ENCODE measurements at places on chromosomes 4 and X. TPM values are rescaled to one million over a fixed set of nuclear protein-coding genes. Genes with fewer than 3 reads are reported as not detected.

DNA sequence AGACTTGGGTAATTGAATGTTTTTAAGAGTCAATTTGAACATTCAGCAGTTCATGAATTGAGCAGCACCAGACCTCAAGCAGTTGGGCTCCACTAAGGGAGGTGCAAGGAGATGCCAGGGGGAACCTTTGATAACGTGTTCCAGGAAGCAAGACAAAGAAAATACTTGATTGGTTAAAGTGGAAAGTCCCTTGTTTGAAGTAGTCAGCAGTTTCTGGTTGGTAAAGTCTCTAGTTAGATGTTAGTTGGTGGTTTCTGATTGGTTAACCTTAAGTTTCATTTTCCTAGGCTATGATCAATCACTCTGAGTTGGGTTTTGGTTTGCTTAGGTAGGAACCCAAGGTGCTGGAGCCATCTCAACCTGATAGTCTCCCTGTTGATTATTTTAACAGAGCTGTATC lies 4.0 kb downstream of the HERC6 start:
- no peak for DNase-seq

GRCh38 chr4:35695421-35695820 lies 548.9 kb downstream of the ARAP2 start:
- DNase-seq: no peak

GRCh38 chrX:72620550-72621145 lies 48.0 kb upstream of the HDAC8 start:
- DNase-seq: peak; percentile 85

DNA sequence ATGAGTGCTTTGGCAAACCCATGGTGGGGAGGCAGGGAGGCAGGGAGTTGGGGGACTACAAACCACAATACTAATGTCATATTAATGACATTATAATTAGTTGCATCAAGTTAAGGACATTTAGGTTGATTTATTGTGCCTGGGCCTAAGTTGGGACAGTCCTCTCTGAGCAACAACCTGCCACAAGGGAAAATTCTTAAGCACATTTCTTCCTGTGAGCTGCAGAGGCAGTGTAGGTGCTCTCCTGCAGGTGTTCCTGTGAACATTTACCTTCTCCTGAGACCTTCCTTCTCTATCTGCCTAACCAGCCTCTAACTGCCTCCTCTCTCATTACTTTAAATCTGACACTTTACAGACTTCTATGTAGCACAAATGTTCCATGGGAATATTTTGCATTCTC lies 1830.0 kb upstream of the AGA start:
- DNase-seq: no peak

GRCh38 chr4:102500352-102500695 lies 835 bp upstream of the NFKB1 start:
- DNase-seq: no peak

DNA sequence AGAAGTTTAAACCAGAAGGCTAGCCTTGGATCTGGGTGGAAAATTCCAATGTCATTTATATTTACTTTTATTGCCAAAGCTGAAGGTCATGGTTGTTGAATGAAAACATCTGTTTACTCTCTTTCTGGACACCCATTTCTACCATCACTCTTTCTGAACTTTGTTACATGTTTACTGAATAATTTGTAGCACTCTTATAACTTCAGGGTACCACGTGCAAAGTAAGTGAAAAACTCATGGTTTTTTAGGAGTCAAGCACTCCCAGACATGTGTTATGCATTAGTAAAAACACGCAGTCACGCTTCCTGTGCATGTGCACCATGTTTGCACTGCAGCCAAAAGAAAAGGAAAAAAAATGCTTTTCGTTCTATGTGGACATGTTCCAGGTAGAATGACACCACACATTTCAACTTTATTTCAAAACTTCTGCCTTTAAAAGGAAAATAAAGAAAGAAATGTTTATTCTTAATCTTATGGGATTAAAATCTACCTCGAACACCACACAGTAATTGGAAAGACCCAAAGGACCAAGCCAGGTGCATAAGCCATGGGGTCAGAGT lies 31.4 kb upstream of the ADH1C start:
- DNase-seq: peak; percentile 26

DNA sequence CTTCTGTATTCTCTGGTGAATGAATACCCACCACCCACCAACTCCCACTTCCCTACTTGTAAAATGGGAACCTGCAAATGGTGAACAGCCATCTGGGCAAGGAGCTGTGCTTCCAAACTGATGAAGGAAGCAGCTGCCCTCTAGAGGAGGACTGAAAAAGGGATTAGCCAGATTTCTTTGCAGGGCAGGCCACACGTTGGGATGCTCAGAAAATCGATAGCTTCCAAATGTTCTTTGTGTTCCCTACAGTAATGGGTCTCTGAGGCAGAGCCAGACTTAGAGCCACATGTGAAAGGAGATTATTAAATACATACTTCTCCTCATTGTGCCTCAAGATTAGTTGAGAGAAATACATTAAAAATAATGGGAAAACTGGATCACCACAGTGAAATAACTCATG lies 39.3 kb upstream of the LPAR4 start:
- no peak for DNase-seq

DNA sequence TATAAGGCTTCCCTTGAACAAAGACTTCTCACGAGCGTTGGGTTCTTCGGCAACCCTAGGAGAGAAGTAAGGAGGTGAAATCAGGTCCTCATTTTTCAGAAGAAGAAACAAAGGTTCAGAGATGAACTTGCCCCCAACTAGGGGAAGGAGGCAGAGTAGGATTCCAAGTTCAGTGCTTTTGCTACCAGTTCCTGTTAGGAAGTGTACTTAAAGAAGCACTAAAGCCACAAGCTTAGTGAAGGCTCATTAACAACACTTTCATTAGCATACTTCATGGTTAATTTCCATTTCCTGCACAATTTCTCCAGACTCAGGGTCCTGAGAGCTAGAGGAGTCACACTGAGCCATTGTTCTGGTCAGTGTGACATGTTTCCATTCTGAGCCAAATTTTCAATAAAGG lies 52.1 kb downstream of the VSIG4 start:
- no peak for DNase-seq

DNA sequence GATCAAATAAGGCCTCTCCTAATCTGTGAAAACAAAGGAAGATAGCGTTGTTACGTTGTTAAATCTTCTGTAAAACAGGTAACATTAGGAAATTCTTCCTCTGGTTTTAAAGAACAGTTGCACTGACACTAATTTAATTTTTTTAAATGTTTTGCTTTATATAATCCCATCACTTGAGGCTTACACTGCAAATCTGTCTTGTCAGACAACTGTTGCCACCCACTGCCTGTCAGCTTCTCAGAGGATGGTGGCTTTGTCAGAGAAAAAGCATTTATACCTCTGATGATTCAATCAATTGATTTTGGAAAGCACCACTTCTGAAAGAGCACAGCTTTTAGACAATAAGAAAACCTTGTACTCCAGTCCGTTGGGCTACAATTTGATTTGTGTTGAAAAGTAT lies 799.1 kb downstream of the FSTL5 start:
- no peak for DNase-seq

- no peak for DNase-seq
These were observed 84.2 kb upstream of the KCTD8 start for GRCh38 chr4:44532851-44533250.

DNA sequence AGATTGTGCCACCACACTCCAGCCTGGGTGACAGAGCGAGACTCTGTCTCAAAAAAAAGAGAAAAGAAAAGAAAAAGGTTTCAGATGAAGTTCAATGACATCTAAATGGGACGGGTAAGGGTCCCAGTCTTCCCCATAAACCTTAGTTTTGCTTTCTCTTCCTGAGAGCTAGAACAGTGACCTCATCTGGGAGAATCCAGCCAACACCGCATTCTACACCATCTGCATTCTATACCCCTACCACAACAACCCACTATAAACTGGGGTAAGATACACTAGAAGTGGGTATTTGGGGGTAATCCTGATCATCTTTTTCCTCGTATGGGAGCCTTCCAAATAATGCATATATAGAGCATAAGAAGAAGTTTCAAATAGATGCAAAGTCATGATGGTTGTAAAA lies 18.2 kb downstream of the SLC25A43 start:
- DNase-seq: no peak

GRCh38 chrX:9072281-9072680 lies 38.4 kb upstream of the FAM9B start:
- no peak for DNase-seq

SPRY1 gene
- 45.1 TPM for total RNA-seq

- peak; percentile 59 for DNase-seq
These were observed 11.3 kb upstream of the APLN start for GRCh38 chrX:129665916-129666644.

- no peak for DNase-seq
These were observed 15.6 kb downstream of the EDNRA start for GRCh38 chr4:147496500-147496899.

DNA sequence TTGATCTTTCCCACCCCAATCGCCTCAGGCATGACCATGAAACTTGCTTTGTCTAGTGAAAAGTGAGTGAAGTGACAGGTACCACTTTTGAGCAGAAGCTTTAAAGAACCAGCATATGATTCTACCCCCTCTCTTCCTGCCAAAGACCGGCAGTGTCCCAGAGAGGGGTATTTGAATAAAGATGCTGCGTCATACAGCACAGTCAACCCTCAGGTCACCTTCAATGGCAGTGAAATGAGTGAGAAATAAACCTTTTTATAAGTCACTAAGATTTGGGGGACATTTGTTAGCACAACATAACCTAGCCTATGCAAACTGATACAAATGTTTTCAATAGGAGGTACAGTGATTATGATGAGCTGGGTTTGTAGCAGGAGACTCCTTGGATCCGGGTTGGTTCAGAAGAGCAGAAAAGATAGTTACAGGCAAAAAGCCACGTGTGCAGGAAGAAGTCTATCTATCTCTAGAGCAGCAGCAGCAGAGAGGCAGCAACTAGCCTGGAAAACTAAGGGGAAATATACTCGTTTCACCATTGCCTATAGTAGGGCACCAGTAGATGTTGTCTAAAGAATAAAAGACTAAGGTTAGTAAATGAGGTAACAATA lies 30.3 kb upstream of the SPRY1 start:
- DNase-seq: no peak

DNA sequence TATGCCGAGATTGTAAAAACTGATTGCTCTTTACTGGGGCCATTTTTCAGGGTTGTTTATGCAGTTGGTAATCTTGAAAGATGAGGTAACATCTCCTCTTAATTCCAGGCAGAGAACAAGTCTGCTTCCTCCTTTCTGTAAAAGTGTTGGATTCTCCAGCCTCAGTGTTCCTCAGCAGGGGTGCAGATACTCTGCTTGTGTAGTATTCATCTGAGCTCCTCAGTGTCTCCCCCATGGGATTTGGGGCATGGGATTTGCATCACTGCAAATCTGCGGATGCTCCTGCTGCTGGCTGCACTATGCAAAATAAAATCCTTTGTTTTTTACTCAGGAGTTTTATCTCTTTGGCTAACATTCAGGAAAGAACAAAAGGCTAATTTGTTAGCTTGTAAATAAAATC lies 104.9 kb upstream of the ATP8A1 start:
- DNase-seq: no peak

- DNase-seq: no peak
These were observed 47.3 kb downstream of the CHRDL1 start for GRCh38 chrX:110748256-110748806.

- DNase-seq: no peak
These were observed 68.0 kb upstream of the PLS3 start for GRCh38 chrX:115493015-115493414.

PRDM5 gene
- 15.5 TPM for total RNA-seq

- no peak for DNase-seq
These were observed 170.1 kb downstream of the LARP7 start for GRCh38 chr4:112807083-112807482.

DNA sequence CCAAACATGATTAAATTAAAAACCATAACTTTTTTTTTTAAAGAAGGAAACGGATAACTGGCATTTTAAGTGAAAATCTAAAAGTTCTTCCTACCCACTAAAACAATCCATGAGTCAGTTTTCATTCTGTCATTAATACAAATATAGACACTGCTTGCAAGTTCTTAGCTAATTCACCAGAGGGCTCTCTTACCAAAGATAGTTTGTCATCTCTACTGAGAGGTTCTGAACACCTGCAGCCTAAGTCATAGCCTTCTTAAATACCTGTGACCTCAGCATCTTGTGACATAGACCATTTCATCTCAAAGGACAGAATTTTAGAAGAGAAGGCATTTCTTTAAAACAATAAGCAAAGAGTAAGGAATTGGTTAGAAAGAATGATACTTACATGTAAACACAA lies 65.3 kb upstream of the FAM120C start:
- no peak for DNase-seq

IL1RAPL2 gene
- total RNA-seq: 2.4 TPM

LUZP4 gene
- not detected for total RNA-seq

DNA sequence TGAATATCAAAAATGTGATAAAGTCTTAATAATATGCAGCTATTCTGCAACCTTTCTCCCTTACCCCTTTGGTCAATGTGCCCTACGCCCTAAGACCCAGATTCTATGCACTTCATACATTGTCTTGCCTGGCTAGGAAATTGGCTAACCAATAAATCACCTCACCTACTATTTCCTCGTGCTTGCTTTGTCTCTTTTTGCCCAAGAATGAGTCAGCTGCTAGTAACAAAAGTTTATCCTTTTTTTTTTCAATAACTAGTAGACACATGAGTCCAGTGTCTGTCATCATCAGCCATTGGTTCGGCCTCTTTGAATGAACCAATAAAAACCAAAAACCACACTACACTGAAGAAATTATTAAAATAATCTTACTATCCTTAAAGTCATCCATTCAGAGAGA lies 387.1 kb downstream of the PPP3CA start:
- no peak for DNase-seq

CDX4 gene
- not detected for total RNA-seq

CLCN4 gene
- total RNA-seq: 4.2 TPM

DNA sequence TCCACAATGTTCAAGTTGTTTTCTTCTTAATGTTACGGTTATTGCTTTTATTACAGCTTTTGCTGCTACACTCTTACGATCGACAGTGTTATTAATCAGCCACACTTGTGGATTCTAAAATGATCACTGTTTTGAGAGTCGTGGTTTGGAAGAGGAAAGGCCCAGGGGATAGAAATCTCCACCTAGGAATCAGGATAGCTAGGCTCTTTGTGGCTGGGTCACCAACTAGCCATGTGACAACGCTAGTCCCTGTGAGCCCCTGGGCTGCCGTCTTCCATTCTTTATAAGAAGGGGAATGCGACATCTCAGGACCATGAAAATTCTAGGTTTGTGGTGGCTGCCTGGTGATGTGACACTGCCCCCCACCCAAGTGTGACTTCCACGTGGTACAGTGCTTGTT lies 380 bp downstream of the SLC34A2 start:
- no peak for DNase-seq

GRCh38 chr4:83132065-83132464 lies 17.5 kb upstream of the PLAC8 start:
- DNase-seq: no peak

FAM9B gene
- not detected for total RNA-seq

DNA sequence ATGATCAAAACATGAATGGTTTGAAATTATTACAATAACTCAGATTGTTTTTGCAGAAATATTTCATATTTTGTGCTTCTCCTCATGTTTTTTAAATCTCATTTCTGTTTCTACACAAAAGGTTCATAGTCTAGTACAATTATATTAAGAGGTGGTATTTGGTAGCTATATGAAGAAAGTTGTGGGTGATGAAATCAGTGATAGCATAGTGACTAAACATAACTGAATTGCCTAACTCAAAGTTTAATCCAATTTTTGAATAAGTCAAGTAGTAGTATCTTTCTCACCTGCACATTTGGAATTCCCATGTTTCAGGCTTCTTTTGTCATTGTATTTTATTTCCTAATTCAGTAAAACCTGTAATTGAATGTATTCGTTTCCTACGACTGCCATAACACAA lies 648.7 kb downstream of the GRID2 start:
- no peak for DNase-seq

- no peak for DNase-seq
These were observed 47.8 kb downstream of the FHDC1 start for GRCh38 chr4:152983774-152984411.

GPR34 gene
- total RNA-seq: 6.3 TPM

GRCh38 chrX:80216086-80216485 lies 201.5 kb downstream of the TBX22 start:
- no peak for DNase-seq

KLB gene
- total RNA-seq: 0.16 TPM

All from adrenal gland (tissue), 19 donors.